T-helper 17 cell (primary cell): ENCODE measurements at places on chromosomes 2 and 18.

GRCh38 chr2:160096409-160096808 is 34.0 kb upstream of the PLA2R1 start:
- H3K27me3 ChIP-seq = peaks cover 11% of the 10 kb centered on the region
- peaks cover 2% of the 10 kb centered on the region for H3K4me1 ChIP-seq
- H3K36me3 ChIP-seq = no peaks in the 10 kb centered on the region
- H3K4me3 ChIP-seq = no peak overlapping the region
- no peak overlapping the region for H3K27ac ChIP-seq
- no peak for DNase-seq

DNA sequence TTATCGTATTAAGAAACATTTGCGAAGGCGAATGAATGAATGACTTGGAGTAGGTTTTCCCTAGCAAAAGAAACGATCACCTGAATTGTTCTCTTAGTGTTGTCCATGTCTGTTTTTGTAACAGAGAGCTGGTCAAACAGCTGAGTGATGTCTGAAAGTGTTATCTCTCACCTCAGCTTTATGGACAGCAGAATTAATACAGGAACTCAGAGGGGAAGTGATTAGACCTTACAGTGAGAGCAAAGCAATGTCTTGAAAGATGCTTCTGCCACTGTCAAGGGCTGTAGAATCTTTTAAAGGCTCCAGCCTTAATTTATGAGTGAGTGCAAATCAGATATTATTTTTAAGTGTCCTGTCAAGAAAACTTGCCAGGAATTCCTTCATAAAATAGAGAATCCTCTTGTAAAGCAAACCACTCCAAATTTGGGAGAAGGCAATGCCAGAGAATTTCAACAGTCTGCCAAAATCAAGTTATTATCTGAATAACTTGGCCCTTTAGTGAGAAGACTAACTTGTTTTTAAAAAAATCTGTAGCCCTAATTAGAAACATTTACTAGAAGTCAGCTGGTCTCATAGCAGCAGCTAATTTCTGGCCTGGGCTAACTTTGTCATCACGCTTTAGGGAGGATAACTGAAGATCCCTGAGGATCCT is 60.7 kb downstream of the CDC42EP3 start:
- no peak for DNase-seq
- no peaks in the 10 kb centered on the region for H3K36me3 ChIP-seq
- H3K4me1 ChIP-seq = peaks cover 25% of the 10 kb centered on the region
- no peak overlapping the region for H3K4me3 ChIP-seq
- H3K27ac ChIP-seq = peak overlapping the region; percentile 10
- no peaks in the 10 kb centered on the region for H3K27me3 ChIP-seq

DNA sequence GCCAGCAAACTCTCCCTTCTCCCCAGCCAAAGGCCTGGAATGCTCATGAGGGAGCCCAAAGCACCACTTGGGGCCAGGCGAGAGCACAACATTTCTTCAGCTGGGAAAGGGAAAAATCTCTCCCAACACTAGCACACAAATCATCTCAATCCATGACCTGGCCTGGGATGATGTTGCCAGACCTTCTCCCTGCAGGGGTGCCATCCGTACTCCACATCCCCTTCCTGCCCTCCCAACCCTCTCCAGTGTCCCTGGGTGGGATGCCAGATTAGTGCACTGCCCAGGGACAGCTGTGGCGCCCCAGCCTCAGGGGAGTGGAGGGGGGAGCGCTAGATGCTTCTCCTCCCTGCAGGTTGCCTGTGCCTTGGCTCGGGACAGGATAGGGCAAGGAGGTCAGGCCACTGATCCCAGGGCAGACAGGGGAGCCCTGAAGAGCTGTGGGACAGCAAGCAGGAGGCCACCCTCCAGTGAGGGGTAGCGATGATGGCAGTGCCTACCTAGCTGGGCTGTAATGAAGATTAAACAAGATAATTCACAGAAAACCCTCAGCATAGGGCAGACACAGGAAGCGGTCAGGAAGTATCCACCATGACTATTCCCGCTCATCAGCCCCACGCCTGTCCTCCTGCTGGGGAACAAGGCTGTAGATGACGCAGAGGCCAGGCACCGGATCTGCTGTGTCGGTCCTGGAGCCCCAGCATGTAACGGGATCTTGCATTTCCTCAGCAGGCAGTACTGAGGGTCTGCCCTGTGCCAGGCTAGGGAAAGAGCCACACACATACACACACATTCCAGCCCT is 31.1 kb downstream of the SERTAD2 start:
- H3K36me3 ChIP-seq = peaks cover 2% of the 10 kb centered on the region
- H3K4me1 ChIP-seq = peaks cover 6% of the 10 kb centered on the region
- no peak for DNase-seq
- H3K27me3 ChIP-seq = no peaks in the 10 kb centered on the region

DNA sequence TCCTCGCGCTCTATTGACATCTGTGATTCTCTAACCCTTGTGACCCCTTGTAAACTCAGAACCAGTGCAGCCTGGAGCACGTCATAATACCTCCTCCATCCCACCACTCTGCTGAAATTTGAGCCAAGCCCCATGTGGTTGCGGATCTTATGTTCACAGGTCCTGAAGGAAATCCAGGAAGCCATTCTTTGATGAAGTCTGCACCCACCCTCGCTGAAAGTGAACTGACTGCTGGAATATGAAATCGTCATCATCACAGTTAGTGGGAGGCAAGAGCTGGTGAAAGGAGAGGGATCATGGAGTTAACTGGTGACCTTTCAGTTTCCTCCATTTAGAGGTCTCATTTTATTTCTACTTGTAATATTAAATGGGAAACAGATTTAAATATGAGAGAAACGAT is 21.6 kb downstream of the ZEB2 start:
- H3K27ac ChIP-seq = no peak overlapping the region
- no peaks in the 10 kb centered on the region for H3K36me3 ChIP-seq
- H3K4me3 ChIP-seq = no peak overlapping the region
- H3K4me1 ChIP-seq = peaks cover 2% of the 10 kb centered on the region

GRCh38 chr2:33502025-33502424 is 25.6 kb downstream of the RASGRP3 start:
- peaks cover 13% of the 10 kb centered on the region for H3K4me1 ChIP-seq
- no peak for DNase-seq
- H3K36me3 ChIP-seq = peaks cover 3% of the 10 kb centered on the region
- no peaks in the 10 kb centered on the region for H3K27me3 ChIP-seq

DNA sequence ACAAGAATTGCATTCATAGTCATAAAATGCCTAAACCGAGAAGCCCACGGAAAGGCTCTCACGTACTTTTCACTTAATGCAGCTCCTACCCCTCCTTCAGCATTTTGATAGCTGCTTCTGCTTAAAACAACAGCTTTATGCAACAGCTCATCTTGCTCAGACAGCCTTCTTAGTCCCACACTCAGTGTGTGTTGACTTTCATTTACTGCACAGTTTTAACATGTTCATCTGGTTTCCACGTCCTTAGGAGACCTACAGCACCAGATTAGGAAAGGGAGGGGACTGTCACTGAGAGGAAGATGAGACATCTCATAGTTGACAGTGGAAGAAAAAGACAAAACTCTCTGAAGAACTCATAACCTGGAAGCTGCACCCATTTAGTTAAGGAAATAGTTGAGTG is 435.4 kb downstream of the SETBP1 start:
- no peak overlapping the region for H3K27ac ChIP-seq
- H3K27me3 ChIP-seq = peaks cover 29% of the 10 kb centered on the region
- H3K36me3 ChIP-seq = no peaks in the 10 kb centered on the region
- no peaks in the 10 kb centered on the region for H3K4me1 ChIP-seq
- no peak for DNase-seq

DNA sequence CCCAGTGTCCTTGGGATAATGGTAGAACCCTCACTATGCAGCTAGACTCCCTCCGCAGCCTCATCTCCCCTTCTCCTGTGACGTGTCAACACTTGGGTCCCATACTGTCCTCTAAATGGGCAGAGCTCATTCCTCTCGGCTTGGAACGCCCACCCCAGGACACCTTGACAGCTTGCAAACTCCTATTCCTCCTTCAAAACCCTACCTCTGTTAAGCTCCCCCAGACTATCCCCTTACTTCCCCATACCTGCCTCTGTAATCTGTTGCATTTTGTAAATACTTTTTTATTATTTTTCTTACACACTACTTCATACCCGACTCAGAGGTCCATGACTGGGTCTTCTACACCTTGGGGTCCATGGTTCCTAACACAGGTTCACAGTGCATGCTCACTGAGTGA is 28.0 kb downstream of the STEAP3 start:
- no peak overlapping the region for H3K27ac ChIP-seq
- H3K4me3 ChIP-seq = no peak overlapping the region
- peaks cover 36% of the 10 kb centered on the region for H3K27me3 ChIP-seq
- H3K36me3 ChIP-seq = no peaks in the 10 kb centered on the region

- H3K4me3 ChIP-seq = no peak overlapping the region
- peaks cover 40% of the 10 kb centered on the region for H3K27me3 ChIP-seq
- DNase-seq = no peak
- no peak overlapping the region for H3K27ac ChIP-seq
Measured at GRCh38 chr2:26429779-26430578, 28.3 kb downstream of the DRC1 start.
